A549 treated with CORT108297 at 1 μM for 4 hours (cell line): ENCODE measurements at places on chromosomes 4 and X. TPM values are rescaled to one million over a fixed set of nuclear protein-coding genes. Genes with fewer than 3 reads are reported as not detected.

NUDT10 gene
- total RNA-seq = 0.42 to 0.64 TPM (median 0.46 TPM) in 5 replicates

SUPT20HL2 gene
- not detected in 5 replicates for total RNA-seq

PIN4 gene
- total RNA-seq = 33.1 to 80.8 TPM (median 37.2 TPM) in 5 replicates

NAP1L3 gene
- total RNA-seq = 0.25 to 0.42 TPM (median 0.29 TPM) in 5 replicates

GAGE2A gene
- total RNA-seq = not detected in 5 replicates

IL2 gene
- total RNA-seq = not detected in 5 replicates

EGF gene
- total RNA-seq = 0.14 to 0.77 TPM (median 0.35 TPM) in 5 replicates

PDE6B gene
- 0.04 TPM in 1 of 5 replicates, not detected in the others for total RNA-seq

WAS gene
- total RNA-seq = 0.21 to 0.36 TPM (median 0.25 TPM) in 5 replicates

UGDH gene
- total RNA-seq = 230 to 378 TPM (median 256 TPM) in 5 replicates

GPRIN3 gene
- total RNA-seq = 2.8 to 5.9 TPM (median 4.7 TPM) in 5 replicates

SSX1 gene
- total RNA-seq = not detected in 5 replicates

IL13RA2 gene
- 0.06 to 0.08 TPM (median 0.06 TPM) in 3 of 5 replicates, not detected in the others for total RNA-seq

PRICKLE3 gene
- 15.1 to 22.0 TPM (median 20.1 TPM) in 5 replicates for total RNA-seq

NSG1 gene
- 1.7 to 2.5 TPM (median 2.2 TPM) in 5 replicates for total RNA-seq

C4orf50 gene
- total RNA-seq = not detected in 5 replicates

TLR2 gene
- 0.13 to 0.23 TPM (median 0.16 TPM) in 5 replicates for total RNA-seq

DCAF12L2 gene
- 0.05 to 0.12 TPM (median 0.10 TPM) in 5 replicates for total RNA-seq

TMEM31 gene
- total RNA-seq = not detected in 5 replicates

TMPRSS11F gene
- not detected in 5 replicates for total RNA-seq

IGSF1 gene
- total RNA-seq = 0.25 to 0.41 TPM (median 0.32 TPM) in 5 replicates

PABPC1L2B gene
- not detected in 5 replicates for total RNA-seq

PAGE4 gene
- total RNA-seq = not detected in 5 replicates

REELD1 gene
- total RNA-seq = not detected in 5 replicates

TLR10 gene
- 0.03 to 0.07 TPM (median 0.04 TPM) in 4 of 5 replicates, not detected in the other for total RNA-seq

GSX2 gene
- not detected in 5 replicates for total RNA-seq

IGBP1 gene
- 56.9 to 65.7 TPM (median 63.0 TPM) in 5 replicates for total RNA-seq

SPANXC gene
- 0.44 to 1.4 TPM (median 0.92 TPM) in 5 replicates for total RNA-seq

NEUROG2 gene
- total RNA-seq = not detected in 5 replicates

UCHL1 gene
- 963 to 1,029 TPM (median 989 TPM) in 5 replicates for total RNA-seq
